ENCODE measurements at places on chromosomes 16 and 17.

- no peak for DNase-seq
These were observed 1.2 kb downstream of the SLC6A4 start for GRCh38 chr17:30234296-30234695.

DNA sequence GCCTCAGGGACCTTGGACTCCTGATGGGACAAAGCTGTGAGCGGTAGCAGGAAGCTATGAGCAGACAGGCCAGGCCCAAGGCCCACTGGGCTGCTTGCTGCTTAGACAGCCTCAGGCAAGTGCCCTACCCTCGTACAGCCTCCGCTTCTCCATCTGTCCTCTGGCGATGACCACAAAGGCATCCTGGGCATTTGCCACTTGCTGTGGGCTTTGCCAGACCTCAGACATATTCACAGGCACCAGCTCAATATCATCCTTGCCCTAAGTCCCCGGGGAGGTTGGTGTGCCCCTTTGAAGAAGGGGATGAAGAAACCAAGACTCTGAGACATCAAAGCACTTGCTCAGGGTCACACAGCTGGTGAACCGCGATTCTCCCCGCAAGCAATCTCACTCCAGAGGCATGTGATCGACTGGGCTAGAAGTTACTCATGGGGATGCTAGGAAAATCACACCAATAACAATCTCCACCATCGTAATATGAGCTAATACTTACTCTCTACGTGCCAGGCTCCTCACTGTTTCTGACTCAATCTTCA is 21.7 kb downstream of the PPL start:
- no peak for DNase-seq

GRCh38 chr17:78329263-78330059 is 30.4 kb downstream of the SOCS3 start:
- no peak for DNase-seq

DNA sequence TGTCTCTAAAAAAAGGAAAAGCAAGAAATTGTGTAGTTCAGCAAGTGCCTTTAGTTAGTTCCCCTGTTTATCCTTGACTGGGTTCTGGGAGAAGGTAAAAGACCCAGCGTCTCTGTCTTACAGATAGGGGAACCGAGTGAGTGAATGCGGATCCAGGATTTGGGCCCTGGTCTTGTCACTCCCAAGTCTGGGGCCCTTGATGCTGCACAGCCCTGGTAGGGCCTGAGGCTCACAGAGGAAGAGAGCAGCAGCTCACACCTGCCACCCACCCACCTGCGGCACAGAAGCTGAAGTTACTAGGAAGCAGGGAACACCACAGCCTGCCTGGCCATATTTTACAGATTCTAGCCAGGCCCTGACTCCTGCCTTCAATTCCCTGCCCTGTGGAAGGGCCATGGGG is 22.2 kb downstream of the LASP1 start:
- DNase-seq, result no peak

DNA sequence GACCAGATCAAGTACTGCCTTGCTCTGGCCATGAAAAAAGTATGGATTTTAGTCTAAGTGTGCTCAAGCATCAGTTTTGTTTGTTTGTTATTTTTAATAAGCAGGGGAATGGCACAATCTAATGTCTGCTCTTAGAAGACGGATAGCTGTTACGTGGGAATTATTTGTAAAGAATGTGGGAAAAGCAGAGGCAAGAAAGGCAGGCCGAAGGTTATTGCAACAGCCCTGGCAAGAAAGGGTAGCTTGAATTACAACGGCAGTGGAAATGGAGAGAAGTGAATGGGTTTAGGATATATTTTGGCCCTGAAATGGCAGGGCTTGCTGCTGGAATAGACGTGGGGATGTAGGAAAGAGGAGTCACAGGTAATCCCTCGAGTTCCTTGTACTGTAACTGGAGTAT is 987 bp upstream of the HASPIN start:
- no peak for DNase-seq

- no peak for DNase-seq
These were observed 6.1 kb downstream of the WDR81 start for GRCh38 chr17:1730326-1731193.

GRCh38 chr17:78591263-78591671 is 14.1 kb upstream of the DNAH17 start:
- DNase-seq, result no peak

- no peak for DNase-seq
These were observed 232.0 kb downstream of the SNX29 start for GRCh38 chr16:12208341-12209035.

DNA sequence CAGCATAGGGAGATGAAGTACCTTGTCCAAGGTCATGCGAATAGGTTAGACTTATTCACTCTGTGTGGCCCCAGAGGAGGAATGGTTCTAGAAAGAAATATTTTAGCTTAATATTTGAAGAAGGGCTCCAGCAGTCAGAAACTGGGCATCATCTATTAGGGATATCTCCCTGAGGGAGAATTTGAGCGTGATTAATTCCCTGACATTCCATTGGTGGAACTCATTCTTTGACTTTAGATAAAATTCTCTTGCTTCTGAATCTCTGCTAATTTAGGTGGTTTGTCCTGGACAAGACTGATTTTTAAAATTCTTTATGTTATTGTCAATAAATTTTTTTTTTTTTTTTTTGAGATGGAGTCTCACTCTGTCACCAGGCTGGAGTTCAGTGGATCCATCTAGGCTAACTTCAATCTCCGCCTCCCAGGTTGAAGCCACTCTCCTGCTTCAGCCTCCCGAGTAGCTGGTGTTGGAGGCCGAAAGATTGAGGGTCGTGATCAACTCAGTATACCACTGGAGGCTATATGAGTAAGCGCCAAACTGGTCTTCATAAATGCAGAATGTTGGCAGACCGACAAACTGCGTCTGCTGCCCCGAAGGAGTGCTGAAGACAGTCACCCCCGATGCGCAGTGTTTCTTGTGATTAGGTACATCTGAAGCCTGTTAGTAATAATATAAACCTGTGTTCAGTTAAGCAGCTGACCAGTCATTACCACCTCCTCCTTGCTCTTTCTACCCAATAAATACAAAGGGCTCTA is 267.9 kb upstream of the HSBP1 start:
- DNase-seq, result no peak

DNA sequence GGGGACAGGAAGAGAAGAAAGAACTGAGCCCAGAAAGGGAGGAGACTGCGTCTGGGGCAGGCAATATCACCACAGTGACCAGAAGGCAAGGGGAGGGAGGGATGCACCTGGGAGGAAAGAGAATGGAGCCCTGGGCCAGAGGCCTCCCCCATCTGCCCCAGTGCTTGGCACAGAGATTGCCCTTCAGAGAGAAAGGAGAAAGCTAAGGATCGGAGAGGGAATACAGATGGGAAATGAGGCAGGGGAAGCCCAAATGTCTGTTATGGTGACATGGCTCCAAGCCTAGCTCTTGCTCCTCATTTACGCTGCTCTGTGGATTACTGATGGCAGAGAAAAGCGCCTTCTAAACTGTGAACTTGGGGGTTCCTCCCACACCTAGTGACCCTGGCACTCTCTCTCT is 47.2 kb downstream of the PIPOX start:
- DNase-seq, result no peak

DNA sequence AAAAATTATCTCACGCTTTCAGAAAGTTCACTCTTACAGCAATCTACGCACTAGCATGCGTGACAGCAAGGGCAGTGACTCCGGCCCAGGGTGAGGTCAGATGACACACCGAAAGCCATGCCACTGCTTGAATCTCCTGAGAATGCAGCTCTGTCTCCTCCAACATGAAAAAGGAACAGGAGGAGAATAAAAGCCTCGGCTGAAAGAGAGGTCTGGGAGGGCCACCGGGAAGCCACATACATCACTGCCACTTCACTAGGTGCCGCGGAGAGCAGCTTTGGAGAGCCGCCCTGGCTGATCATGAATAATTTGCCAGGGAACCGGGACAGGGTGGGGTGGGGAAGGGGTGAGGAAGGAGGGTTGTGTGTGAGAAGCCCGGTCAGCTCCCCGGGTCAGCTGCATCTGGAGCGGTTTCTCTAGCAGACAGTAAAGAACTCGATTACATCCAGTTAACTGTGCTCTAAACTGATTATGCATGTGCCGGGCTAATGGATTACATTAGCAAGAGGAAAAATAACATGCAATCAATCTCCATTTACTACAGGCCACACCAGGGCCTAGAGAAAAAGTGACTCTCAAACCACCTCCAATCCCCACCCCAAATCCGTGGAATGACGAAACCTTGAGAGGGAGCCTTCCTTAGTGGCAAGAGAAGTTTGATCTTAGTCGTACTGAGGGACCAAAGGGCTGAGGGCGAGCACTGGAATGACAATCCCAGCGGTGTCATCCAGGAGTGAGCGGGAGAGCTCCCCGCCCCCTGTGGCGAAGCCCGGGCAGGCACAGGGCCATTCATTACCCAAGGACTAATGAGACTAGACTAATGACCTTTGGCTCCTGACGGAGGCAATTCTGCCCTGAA is 100.3 kb downstream of the ZFHX3 start:
- DNase-seq, result no peak

- no peak for DNase-seq
These were observed 47.2 kb downstream of the SCNN1G start for GRCh38 chr16:23229714-23230113.

DNA sequence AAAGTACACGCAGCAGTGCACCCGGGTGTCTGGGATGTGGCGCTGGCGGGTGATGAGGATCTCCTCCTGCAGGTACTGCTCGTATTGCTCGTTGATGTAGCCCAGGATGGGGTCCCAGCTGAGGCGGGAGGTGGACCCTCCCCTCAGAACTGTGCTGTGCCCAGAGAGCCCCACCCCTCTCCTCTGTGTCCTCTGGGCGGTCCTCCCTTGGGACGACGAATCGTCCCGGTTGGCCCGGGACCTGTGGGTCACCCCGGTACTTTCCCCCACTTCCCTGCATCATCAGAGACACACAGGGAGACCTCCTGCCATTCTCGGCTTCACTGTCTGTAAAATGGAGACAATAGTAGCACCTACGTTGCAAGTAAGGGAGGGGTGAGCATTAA is 4.2 kb downstream of the SEPTIN12 start:
- DNase-seq, result no peak

- no peak for DNase-seq
These were observed 76.3 kb downstream of the KSR1 start for GRCh38 chr17:27532269-27533263.

DNA sequence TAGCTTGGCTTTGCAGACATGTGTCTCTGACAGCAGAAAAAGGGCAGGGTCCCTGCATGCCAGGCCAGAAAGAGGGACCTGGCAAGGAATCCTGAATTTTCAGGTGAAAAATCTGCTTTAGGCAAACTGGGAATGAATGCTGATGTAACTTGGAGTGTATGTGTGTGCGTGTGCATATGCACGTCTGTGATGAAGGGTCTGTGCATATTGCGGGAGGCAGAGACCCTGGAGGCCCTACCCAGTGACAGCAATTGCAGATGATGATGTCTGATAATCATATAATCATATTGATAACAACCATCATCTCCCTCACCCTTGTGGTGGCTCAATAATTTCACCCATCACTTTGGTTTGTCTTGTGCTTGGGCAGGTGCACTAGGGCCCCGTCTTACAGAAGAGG is 80.7 kb upstream of the SDK2 start:
- no peak for DNase-seq

DNA sequence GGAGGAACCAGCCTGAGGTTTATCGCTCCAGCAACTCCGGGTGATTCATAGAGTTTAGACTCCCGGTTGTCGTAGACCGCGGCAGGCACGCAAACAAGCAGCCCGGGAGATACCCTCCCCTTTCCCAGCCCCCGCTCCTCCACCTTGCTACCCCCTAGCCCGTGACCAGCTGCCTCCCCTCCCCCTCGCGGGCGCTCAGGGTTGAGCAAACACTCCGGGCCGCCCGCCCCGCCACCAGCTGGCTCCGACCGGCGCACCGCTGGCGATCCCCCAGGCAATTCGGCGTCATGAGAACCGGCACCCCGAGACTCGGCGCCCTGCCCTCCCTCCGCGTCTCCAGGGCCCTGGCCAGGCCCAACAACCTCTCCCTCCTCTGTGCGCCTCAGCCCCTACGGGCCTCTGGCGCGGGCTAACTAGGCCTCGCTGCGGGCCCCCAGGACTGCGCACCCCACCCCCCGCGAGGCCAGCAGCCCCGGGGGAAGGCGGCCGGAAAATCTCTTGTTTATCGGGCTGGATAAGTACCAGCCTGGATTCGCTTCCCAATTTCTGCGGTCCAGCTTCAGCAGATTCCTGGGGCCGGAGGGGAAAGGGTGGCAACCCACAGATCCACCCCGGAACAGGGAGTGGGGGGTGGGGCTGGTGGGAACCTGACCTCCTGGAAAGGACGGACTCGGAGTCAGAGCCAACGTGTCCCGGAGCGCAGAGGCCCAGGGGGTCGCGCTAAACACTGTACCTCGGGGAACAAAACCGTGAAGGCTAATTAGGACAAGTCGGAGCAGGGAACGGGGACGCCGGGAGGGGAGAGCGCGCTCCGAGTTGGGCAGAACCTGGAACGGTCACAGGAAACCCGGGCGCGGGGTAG is 951 bp upstream of the GPRC5C start:
- no peak for DNase-seq

DNA sequence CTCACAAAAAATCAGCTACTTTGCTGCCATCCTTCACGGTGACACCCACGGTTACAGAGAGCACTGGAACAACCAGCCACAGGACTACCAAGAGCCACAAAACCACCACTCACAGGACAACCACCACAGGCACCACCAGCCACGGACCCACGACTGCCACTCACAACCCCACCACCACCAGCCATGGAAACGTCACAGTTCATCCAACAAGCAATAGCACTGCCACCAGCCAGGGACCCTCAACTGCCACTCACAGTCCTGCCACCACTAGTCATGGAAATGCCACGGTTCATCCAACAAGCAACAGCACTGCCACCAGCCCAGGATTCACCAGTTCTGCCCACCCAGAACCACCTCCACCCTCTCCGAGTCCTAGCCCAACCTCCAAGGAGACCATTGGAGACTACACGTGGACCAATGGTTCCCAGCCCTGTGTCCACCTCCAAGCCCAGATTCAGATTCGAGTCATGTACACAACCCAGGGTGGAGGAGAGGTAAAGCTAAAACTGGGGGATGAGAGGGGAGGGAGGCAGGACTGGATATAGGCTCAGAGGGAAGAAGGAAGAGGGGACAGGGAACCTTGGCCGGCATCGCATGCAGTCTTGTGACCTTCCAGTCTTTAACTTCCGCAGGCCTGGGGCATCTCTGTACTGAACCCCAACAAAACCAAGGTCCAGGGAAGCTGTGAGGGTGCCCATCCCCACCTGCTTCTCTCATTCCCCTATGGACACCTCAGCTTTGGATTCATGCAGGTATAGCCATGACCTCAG is 581 bp downstream of the CD68 start:
- DNase-seq, result no peak

DNA sequence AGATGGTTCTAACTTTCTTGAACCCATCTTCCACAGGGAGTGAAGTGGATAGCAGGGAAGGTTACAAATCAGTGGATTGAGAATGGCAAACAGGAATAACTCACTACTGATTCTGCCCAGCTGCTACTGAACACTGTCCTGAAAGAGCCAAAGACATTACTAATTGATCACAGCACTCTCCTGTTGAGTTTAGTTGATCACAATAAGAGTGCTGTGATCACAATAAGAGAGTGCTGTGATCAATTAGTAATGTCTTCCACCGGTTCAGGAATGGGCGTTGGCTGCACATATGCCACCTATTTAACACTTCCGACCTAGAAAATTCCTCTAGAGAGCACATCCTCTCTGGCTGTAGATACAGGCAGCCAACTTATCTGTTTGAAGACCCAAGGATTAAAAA is 11.4 kb downstream of the CFAP97D1 start:
- peak; percentile 40 for DNase-seq

- no peak for DNase-seq
These were observed 4.7 kb downstream of the PAFAH1B1 start for GRCh38 chr17:2598166-2598565.

- DNase-seq, result no peak
These were observed 3.3 kb downstream of the BCAR1 start for GRCh38 chr16:75248142-75248535.

- no peak for DNase-seq
These were observed 1.5 kb downstream of the IRX5 start for GRCh38 chr16:54932021-54932660.

- no peak for DNase-seq
These were observed 3.4 kb downstream of the NECAB2 start for GRCh38 chr16:83971165-83972130.
